ENCODE measurements at places on chromosomes 1 and 21. TPM values are rescaled to one million over a fixed set of nuclear protein-coding genes. Genes with fewer than 3 reads are reported as not detected.

Gene ANKRD34A
- total RNA-seq: 0.35 TPM

Gene LIPI
- total RNA-seq: not detected

Gene KRTAP19-3
- total RNA-seq: not detected

Gene FABP3
- not detected for total RNA-seq

Gene TTC24
- not detected for total RNA-seq

Gene EXOSC10
- 68.9 TPM for total RNA-seq

Gene OR6K6
- not detected for total RNA-seq

Gene DARS2
- 18.8 TPM for total RNA-seq

Gene ZSWIM5
- total RNA-seq: 0.29 TPM

Gene PTGFRN
- 92.3 TPM for total RNA-seq

Gene RHCE
- total RNA-seq: not detected

Gene TFF2
- total RNA-seq: not detected

Gene MYCBP
- total RNA-seq: 14.3 TPM

Gene TPTE
- not detected for total RNA-seq
